ENCODE measurements at places on chromosomes 2 and 18. TPM values are rescaled to one million over a fixed set of nuclear protein-coding genes. Genes with fewer than 3 reads are reported as not detected.

Gene ANKRD30B
- polyA plus RNA-seq, result 0.07 TPM

GRCh38 chr2:113686537-113686936 lies 59.5 kb downstream of the RABL2A start:
- no peak for DNase-seq

Gene AFF3
- not detected for polyA plus RNA-seq

Gene LYG2
- polyA plus RNA-seq, result not detected

Gene ABHD1
- polyA plus RNA-seq, result not detected

GRCh38 chr2:154263206-154263605 lies 391.5 kb downstream of the GALNT13 start:
- no peak for DNase-seq

DNA sequence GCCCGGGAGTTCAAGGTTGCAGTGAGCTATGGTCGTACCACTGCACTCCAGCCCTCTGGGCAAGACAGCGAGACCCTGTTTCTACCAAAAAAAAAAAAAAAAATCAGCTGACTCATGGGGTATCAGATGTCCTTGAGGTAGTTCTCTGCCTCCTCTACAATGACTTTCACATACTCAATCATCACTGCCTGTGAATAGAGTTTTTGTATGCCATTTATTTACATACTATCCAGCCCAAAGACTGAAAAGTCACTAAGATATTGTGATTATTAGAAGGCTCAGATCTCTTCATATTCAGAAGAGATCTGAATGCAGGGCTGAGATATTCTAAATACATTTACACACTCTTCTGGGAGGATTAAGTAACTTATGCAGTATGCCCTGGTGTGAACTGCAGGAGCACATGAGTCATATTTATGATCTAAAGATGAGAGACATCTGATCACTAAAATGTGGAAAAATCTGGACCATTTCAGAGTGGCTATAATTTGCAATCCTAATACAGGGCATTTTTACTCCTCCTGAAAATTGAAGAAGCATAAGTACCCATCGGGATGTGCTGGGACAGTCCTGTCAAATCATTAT lies 38.9 kb downstream of the KLF7 start:
- no peak for DNase-seq

Gene IMPACT
- 13.9 TPM for polyA plus RNA-seq

Gene MYO5B
- polyA plus RNA-seq, result 185 TPM

DNA sequence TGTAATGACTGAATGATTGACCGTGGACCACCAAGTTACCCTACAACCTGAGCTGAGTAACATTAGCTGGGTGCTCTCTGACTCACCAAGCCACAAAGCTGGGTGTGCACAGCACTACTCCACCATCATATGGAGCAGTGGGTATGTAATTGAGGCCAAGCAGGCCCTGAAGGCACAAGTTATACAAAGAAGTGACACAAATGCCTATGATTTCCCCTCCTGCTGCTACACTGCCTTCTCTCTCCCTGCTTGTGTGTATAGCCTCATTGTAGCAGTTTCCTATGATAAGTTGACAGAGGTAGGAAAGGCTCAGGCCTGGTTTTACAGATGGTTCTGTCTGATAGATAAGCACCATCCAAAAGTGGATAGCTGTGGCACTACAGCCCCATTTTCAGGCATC lies 1327.2 kb upstream of the DDX18 start:
- no peak for DNase-seq

Gene CIB4
- polyA plus RNA-seq, result not detected

GRCh38 chr2:231334179-231334930 lies 61.2 kb upstream of the B3GNT7 start:
- DNase-seq, result no peak

DNA sequence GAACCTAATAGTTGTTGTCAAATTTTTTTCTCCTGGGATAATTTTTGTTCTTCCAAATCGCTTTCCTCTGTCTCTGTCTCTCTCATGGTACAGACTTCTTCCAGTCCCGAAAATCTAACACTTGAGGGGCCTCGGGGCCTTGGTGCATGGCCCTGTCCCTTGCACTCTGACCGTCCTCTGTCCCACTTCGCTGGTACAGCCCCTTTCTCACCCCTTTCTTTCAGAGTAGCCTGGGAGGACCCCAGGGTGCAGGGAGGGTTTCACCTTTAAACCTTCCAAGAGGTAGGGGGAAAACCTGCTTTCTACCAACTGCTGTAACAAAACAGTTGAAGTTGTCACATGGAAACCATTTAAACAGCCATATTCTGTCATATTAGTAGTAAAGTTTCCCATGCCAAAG lies 22.2 kb upstream of the FAHD2A start:
- no peak for DNase-seq

DNA sequence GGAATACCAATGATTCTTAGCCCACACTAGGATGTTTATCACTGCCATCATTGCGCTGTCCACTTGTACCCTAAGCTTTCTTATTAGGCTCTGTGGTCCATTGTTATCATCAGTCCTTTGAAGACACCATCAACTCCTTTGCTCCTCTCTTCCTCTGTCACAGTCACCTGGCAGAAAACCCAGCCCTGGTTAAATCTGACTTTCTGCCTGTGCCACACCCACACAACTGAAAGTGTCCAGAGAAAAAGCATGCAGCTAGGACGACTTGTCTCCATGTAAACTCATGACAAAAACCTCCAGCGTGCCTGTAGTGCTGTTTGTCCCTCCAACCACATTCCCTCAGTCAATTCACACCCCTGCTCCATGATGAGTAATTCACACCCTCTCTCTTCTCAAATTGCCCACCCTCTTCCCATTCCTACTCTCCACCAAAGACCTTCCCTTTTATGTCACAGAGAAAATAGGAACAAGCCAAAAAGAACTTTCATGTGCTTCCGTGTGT lies 297.4 kb upstream of the MGAT5 start:
- DNase-seq, result no peak

GRCh38 chr2:100109986-100110613 lies 32.3 kb downstream of the AFF3 start:
- DNase-seq, result no peak

GRCh38 chr2:64284751-64285150 lies 140.5 kb upstream of the PELI1 start:
- DNase-seq, result no peak

Gene MSH6
- polyA plus RNA-seq, result 2.4 TPM

Gene DLX1
- 0.47 TPM for polyA plus RNA-seq

GRCh38 chr18:45503990-45504389 lies 111.3 kb upstream of the SLC14A2 start:
- no peak for DNase-seq

DNA sequence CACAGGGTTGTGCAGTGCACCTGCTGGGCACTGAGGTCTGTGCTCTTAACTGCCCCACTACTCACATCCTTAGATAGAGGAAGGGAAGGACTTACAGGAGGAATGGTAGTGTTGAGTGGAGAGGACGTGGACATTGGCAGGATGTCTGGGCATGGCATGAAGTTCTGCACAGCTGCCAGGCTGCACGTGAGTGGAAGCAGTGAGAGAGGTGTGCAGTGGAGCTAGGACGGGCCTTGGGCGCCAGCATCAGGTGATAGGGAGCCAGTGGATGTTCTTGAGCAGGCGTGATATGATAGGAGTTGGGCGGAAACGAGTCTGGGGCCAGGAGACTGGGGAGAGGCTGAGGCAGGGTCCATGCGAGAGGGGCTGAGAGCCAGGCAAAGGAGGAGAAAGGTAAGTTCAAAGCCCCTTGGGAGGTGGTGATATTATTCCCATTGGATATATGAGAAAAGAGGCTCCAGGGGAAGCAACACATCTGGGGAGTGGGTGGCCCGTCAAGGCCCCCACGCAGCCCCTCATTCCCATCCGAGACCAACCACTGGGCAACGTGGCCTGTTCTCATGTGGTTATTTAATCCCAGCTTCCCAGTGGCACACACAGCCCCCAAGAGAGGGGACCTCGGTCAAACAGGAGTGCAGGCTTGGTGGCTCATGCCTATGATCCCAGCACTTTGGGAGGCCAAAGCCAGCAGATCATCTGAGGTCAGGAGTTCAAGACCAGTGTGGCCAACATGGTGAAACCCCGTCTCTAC lies 45.7 kb upstream of the SNED1 start:
- no peak for DNase-seq

Gene SOX11
- not detected for polyA plus RNA-seq

- no peak for DNase-seq
Measured at GRCh38 chr18:21163647-21164547, 52.3 kb upstream of the ROCK1 start.

Gene IL1F10
- not detected for polyA plus RNA-seq

GRCh38 chr2:103402944-103403343 lies 641.1 kb downstream of the TMEM182 start:
- DNase-seq, result no peak

DNA sequence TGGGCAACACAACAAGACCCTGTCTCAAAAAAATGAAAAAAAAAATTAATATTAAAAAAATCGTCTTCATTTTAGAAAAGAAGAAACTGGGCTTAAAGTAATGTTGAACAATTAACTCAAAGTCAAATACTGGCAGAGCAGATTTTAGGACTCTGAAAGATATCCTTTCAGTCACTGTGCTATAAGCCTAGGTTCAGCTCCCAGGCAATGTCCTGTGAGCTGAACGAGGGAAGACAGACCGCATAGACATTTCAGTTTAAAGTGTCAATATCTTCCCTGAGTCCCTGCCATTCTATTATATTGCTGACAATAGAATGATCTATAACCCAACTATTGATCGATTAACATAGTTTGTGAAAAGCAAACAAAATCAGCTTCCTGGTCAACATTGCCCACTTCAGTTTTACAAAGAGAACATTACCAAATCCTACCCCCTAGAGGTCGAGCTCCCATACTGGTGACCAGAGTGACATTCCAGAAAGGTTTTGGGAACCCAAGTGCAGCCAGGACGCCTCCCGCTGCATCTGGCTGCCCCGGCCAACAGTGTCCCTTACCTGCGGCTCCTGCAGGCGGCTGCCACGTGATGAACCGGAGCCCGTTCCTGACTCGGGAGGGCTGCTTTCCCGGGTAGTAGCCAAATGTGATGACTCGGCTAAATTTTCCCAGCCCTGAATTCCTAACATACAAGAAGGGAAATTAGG lies 639 bp downstream of the MRO start:
- DNase-seq, result no peak

- no peak for DNase-seq
Measured at GRCh38 chr2:133812826-133813617, 244.8 kb upstream of the NCKAP5 start.

DNA sequence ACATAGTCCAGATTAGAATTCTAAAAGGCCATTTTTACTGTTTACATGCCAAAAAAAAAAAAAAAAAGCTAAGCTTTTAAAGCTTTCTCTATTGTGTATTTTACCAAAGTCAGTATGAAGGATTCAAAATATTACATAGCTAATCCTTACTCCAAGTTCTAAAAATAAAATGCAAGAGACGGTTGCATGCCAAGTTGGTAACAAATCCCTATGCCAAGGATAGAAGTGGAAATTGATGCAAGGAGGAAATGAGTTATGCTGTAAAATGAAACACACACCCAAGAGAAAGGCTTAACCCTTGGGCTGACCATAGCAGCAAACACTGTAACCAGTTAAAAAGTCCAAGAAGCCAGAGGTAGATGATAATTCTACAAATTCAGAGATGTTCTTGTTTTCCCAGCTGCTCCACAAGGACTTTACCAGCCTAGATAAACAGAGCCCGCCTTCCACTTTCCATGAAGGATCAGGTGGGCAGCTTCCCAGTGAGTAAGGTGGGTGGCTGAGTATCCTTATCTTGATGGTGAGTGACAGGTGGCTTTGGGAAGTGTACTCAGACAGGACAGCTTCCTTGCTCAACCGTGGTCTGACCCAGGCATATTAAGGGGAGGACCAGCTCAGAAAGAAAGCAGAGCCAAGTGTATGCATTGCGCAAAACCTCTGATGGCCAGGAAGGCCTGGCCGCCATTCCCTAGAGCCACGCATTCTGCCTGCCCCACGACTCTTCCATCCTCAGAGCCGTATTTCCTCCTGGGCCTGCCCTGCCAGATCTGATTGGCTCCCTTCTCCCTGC lies 34.4 kb downstream of the ATP8B1 start:
- DNase-seq, result no peak

- no peak for DNase-seq
Measured at GRCh38 chr2:30408961-30409387, 38.1 kb upstream of the LCLAT1 start.

GRCh38 chr2:64748561-64748960 lies 94.8 kb upstream of the SERTAD2 start:
- no peak for DNase-seq

Gene KRTCAP3
- 57.0 TPM for polyA plus RNA-seq

DNA sequence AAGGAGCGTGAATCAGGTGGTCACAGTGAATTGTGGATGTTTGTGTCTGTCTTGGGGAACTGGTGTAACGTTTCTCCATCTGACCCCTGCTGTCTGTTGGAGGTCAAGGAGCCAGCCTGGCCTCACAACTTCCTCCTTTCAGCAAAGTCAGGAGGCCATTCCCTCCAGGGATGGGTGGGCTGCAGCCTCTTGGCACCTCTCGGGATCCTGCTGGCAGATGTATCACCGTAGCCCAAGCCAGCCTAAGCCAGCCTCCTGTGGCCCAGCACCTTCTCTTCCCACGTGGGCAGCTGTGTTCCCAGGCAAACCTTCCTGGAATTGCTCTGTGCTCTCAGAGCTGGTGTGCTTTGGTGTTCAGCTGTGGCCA lies 30.5 kb downstream of the HPCAL1 start:
- DNase-seq, result no peak

DNA sequence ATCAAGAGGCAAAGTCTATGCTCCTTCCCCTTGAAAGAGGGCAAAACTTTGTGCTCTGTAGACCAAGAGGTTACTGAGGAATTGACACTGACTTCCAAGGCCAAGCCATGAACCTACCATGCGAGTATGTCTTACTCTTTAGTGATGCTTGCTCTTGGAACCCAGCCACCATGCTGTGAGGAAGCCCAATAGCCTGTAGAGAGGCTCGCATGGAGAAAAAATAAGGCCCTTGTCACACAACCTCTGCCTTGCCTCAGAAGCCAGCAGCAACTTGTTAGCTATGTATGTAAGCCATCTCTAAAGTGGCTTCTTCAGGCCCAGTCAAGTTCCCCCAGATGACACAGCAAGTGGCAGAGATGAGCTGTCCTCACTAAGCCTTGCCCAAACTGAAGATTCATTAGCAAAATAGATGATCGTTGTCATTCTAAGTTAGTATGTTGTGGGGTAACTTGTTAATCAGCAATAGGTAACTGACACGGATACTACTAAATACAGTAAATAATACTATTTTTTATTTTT lies 66.1 kb upstream of the RGPD5 start:
- no peak for DNase-seq

Gene SPAG16
- 17.3 TPM for polyA plus RNA-seq

GRCh38 chr2:206597717-206598218 lies 44.5 kb upstream of the FAM237A start:
- DNase-seq, result no peak

DNA sequence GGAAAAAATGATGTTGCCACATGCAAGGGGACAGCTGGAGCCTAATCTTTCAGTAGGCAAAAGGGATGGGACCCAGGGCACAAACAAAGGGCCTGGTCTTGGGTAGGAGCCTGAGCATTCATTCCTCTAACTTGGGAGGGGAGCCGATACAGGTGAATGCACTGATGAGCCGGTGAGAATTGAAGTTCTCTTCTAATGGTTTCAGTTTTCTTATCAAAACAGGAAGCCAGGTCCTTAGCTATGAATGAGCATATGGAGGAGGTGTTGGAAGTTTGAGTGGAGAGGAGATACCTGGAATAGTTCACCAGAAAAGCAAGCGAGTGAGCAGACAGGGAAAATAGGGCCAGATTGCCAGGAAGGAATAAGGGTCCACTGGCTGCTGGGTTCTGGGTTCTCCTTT lies 10.1 kb downstream of the DPP4 start:
- no peak for DNase-seq
